Activated naive CD4-positive, alpha-beta T cell (primary cell): ENCODE measurements at places on chromosomes 3 and 15.

- no peak for DNase-seq
Measured at GRCh38 chr3:175186511-175186910, 327.4 kb downstream of the NAALADL2 start.

- DNase-seq: no peak
Measured at GRCh38 chr3:171038342-171038741, 11.8 kb upstream of the SLC2A2 start.

DNA sequence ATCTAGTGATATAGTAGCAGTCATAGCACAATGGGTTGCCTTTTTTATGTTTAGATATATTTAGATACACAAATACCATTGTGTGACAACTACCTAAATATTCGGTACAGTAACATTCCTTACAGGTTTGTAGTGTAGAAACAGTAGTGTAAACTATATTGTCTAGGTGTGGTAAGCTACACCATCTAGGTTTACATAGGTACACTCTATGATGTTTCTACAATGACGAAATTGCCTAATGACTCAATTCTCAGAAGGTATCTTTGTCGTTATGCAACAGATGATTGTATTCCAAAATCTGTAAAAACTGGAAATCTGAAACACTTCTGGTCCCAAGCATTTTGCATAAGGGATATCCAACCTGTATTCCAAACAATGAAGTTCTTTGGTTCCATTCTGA lies 24.3 kb downstream of the PLOD2 start:
- DNase-seq: no peak

- no peak for DNase-seq
Measured at GRCh38 chr15:44034933-44035624, 160.0 kb downstream of the FRMD5 start.

GRCh38 chr3:61875046-61875844 lies 313.9 kb downstream of the PTPRG start:
- DNase-seq: no peak

GRCh38 chr3:32392536-32393302 lies 1.1 kb downstream of the CMTM7 start:
- DNase-seq: no peak

DNA sequence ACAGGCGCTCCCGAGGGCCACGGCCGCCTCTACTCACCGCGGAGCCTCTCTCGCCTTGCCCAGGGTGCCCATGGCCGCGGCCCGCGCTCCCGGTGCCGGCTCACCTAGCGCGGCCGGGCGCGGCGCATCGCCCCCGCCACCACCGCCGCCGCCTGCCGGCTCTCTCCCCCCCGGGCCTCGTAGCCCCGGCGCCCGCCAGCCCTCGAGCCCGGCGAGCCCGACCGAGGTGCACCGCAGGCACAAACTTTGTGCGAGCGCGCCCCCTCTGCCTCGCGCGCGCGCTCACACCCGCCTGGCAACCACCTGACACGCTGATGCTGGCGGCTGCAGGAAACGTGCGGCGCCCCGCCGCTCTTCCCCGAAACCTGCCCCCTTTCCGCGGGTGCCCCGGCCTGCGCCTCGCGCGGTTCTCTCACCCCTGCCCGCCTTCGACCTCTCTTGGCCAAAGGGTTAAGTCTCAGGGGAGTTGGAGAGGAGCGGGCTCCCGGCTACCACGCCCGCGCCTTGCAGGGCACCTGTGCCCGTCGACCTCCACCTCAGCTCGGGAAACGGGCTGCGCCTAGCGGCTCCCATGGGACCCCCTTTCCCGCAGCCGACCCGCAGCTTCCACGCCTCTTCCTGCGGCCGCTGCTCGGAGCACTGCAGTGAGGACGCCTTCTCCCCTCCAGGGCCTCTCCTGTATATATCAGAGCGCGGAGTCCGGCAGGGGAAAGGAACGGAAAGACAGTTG lies at the start of gene RASGRP1:
TSS of gene RASGRP1 (minus strand) at position 258 of the 730 bp plus-strand sequence. CDS start at position 72, 186 bp downstream.
- DNase-seq: peak; percentile 57

GRCh38 chr3:42035816-42036482 lies 55.2 kb upstream of the TRAK1 start:
- DNase-seq: no peak

GRCh38 chr3:48278884-48279559 lies 38.1 kb downstream of the ZNF589 start:
- no peak for DNase-seq

DNA sequence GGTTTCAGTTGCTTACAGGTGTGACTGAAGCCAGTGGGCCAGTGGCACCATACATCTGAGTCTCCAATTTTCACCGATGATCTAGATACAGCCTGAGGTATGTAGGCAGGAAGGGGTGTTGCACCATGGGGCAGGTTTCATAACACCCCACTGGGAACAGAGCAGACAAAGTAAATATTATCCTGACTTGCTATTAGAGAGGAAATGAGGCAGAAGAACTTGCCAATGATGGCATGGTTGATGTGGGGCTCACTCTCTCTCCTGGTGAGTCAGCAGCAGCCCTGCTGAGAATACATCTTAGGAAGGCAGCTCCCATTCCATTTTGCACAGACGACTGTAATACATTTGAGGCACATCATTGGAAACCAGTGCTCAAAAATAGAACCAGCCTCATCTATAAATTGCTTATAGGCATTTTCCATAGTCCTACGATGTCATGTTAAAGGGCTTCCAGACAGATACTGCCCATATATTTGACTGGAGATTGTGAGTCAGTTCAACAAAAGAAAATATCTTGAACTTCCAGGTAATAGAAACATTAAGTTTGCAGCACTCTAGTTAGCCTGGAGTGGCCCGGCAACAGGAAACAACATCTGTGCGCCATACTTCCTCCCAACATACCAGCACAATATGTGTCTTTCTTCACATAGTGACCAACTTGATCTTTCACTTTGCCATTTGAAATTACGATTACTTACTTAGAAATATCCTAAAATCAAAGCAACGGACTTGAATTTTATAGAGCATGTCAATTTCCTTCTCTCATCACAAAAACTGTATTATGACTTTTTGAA lies 175.5 kb downstream of the NECTIN3 start:
- DNase-seq: no peak

- DNase-seq: no peak
Measured at GRCh38 chr3:46296826-46297225, 54.6 kb downstream of the CCR3 start.

DNA sequence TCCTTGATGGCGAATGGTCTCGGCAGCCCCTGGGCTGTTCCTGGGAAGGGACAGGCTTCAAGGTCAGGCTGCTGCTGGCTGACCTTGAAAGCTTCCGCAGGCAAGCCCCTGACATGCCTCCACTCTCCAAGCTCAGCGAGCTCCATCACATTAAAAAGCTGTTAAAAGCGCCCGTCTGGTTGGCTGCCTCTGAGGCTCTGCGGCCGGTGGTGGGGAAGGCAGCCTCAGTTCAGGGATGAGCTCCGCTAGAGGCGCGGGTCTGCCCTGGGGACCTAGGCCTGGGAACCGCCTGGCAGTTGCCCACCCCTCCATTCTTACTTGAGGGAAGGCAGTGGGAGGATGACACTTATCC lies 103.8 kb downstream of the LINGO1 start:
- no peak for DNase-seq
